ENCODE measurements at places on chromosomes 3 and 15.
A peak's percentile ranks its signal among the peaks of the same experiment; 100 is the strongest.

- DNase-seq, result no peak
Measured at GRCh38 chr3:48318713-48319468, 14.6 kb downstream of the SPINK8 start.

DNA sequence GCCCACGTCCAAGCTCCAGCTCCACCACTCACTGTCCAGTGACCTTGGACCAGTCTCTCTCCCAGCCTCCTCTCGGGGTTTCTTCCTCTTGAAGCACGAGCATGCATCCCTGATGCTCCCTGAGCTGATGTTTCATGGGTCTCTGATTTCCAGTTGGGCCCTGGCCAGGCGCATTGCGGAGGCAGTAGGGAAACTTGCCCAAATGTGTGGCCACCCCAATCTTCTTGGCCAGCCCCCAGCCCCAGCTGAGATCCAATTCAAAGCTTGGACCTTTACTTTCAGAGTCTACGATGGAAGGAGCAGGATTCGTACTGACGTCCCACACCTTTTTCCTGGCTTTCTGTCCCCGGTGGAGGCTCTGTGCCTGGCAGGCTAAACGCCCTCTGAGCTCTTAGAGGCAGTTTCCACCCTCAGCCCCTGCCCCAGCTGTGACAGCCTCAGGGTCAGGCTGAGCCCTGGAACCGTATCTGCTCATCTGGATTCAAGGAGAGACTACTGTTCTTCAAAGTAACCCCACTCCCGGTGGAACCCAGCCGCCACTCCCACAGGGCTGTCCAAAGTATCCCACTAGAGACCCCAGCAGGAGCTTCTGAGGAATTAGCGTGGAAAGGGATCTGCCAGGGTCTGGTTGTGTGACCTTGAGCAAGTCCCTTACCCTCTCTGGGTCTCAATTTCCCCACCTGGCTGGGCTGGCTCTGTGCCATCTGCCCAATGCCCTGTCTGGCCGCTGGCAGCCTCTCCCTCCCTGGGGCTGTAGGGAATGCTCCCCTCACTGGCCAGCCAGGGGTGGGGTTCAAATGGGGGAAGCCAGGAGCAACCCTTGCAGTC is 37.4 kb downstream of the CPN2 start:
- DNase-seq, result no peak

DNA sequence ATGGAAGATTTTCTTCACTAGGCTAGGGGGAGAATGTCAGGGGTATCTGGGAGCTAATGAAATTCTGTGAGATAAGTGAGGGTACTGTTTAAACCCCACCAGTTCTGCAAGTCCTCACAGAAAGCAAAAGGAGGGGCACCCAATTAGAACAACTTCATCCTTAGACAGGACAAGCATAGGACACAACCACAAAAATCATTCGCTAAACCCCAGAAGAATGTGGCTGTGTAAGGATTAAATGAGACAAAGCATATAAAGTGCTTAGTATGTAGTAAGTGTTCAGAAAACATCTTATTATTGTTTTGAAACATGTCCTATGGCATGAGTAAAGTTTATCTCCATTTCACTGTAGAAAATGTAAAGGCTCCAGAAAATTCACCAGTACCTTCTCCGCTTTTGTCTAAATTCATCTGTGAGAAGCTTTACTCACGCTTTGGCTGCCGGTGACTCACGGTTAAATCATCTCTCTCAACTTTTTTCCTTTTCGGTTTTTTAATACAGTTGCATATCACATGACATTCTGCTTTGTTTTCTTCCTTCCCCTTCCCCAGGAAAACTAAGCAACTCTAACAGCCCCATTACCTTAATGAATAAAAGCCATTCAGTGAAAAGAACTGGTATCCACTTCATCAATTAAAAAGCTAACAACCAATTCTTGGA is 1.7 kb downstream of the CLRN1 start:
- DNase-seq, result no peak

DNA sequence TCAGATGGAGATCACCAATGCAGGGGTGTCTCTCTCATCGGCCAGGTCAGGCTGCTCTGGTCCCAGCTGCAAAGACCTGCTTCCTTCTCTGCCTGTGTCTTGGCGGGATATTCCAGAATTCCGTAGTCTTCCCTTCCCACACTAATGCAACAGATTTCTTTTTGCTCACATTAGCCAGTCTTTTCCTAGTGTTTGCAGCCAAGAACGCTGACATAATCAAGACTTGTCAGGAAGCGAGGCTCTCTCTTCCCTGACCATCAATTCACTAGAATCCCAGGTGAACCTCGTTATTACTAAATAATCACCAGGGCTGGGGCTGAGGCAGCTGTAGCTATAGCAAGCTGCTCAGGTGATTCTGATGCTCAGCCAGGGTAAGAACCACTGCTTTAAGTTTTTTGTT is 43.2 kb upstream of the ACKR4 start:
- DNase-seq, result no peak

GRCh38 chr15:100338971-100339444 is 2.8 kb downstream of the ADAMTS17 start:
- peak; percentile 38 for DNase-seq

- no peak for DNase-seq
Measured at GRCh38 chr15:82530606-82531379, 9.5 kb downstream of the RPS17 start.

DNA sequence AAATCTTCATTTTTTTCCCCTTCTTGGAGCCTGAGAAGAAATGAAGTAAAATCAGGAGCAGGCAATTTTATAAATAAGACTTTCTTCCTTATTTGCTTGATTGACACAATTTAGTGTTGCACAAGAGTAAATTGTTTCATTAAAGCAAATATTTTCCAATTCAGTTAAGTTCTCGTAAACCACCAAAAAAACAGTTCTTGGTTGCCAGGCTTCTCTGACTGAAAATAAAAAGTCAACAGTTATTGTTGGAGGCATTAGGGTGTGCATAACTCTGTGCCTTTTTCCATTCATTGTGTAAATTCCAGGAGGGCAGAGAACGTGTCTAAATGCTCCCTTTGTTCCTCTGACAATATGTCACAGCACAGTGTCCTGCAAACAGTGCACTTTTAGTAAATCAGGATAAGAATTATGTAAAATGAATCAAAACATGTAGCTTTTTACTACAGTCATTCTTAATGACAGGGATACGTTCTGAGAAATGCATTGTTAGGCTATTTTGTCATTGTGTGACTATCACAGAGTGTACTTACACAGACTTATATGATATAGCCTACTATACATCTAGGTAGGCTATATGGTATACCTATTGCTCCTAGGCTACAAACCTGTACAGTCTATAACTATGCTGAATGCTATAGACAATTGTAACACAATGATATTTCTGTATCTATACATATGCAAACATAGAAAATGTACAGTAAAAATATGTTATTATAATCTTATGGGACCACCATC is at the start of gene CP:
Gene CP, minus strand, starts transcription at position 47 of the 735 bp plus-strand sequence. Its CDS starts 37 bp downstream, at position 10.
- no peak for DNase-seq

- no peak for DNase-seq
Measured at GRCh38 chr15:41286665-41287333, 45.6 kb downstream of the OIP5 start.

DNA sequence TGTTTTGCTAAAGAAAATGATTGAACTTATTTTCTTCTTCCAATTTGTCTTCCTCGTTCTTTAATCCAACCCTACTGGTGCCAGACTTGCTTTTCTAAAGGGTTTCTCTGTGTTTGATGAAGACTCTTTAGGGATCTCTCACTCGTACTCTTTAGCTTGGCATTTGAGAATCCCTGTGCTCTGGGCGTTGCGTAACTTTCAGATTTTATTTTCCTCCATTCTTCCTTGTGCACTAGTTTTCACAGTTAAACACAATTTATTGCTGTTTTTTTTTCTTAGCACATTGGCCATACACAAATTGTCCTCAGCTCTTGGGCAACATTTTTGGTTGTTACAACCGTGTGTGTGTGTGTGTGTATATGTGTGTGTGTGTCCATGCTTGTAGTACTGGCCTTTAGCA is 95.8 kb upstream of the ADAMTSL3 start:
- DNase-seq, result no peak

DNA sequence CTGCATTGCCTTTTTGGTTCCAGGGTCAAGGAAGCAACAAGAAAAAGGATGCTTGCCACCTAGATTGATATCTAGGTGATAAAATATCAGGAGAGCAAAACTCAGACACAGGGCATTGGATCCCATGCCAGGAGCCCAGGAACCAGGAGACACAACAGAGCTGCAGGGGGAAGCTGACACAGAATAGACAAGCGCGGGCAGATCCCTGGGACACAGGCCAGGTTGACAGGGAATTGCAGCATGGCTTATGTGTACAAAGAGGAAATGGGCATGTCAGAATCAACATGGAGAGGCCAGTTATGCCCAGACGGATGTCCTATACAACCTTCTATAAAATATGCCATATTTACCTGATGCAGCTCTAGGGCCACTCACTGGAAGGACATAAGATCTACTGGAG is 84.2 kb downstream of the SEMA6D start:
- DNase-seq, result no peak
